ENCODE measurements at places on chromosomes 6 and 20.

GRCh38 chr6:57182017-57182432 is 9.9 kb downstream of the BAG2 start:
- no peak for DNase-seq

DNA sequence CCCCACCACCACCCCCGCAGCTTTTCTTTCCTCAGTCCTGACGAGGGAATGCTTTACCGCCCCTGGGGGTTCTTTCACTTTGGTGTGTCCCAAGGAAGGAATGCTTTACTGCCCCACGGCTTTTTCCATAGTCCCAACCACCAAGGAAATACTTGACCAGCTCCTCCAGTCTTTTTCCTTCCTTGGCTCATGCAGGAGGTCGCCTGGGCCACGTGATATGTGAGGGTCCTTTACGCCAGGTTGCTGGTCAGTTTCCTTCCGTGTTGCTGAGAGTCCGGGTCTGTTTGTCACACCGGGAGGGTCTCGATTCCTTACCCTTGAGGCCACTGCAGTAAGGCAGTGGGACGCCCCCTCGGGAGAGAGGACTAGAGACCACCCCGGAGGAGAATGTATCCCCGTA is 58.9 kb upstream of the CDH4 start:
- no peak for DNase-seq

- DNase-seq: no peak
Observed at GRCh38 chr20:47126709-47127108, 229.8 kb downstream of the ZMYND8 start.

- DNase-seq: no peak
Observed at GRCh38 chr6:13488896-13489237, 1.5 kb upstream of the GFOD1 start.

GRCh38 chr6:53718597-53719460 is 53.3 kb upstream of the KLHL31 start:
- no peak for DNase-seq

- no peak for DNase-seq
Observed at GRCh38 chr20:17559338-17559737, 10.5 kb upstream of the DSTN start.

DNA sequence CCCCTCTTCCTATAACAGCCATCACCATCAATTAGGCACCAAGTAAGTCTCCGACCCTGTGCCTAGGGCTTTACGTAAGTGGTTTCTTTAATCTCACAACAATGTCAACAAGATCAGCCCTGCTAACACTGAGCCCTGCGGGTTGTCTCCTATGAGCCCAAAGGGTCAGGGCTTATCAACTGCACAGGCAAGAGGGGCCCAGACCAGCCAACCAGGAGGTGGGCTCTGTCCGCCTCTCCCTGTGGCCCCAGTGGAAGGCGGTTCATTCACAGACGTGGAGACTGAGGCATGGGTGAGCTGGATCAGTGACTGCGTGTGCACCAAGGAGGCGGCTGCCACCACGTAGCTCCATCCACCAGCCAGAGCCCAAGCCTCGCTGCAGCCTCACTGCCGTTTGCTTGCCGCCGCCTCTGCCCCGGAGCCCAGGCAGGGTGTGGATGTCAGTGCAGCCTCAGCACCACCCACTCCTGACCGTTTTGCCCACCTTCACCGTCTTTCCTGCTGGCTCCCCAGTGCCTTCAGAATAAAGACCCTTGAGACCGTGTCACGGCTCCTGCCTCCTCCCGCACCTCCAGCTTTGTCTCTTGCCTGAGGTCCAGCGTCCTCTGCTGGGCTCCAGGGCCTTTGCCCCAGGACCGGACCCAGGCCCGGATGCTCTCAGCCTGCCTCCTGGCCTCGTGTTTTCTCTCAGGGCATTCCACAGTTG is 78.7 kb downstream of the DLL1 start:
- DNase-seq: no peak

- DNase-seq: no peak
Observed at GRCh38 chr6:5399391-5399790, 138.1 kb downstream of the FARS2 start.

- no peak for DNase-seq
Observed at GRCh38 chr6:153214436-153214835, 83.4 kb upstream of the RGS17 start.

DNA sequence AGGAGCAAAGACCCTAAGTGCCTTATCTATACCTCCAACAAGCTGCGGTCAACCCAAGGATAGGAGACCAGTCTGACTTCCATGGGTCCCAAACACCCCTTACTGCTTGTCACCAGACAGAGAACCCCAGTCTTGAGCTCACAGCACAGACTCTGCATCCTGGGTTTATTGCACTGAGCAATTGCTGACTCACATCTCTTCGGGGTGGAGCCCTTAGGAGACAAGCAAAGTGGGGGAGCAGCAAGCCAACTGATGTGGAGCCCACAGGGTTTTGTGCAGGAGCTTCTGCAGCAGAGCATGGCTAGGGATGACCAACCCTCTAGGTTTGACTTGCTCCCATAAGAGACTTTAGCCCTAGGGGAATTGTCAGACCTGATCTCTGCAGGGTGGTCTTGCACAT is 38.6 kb upstream of the EYS start:
- no peak for DNase-seq

DNA sequence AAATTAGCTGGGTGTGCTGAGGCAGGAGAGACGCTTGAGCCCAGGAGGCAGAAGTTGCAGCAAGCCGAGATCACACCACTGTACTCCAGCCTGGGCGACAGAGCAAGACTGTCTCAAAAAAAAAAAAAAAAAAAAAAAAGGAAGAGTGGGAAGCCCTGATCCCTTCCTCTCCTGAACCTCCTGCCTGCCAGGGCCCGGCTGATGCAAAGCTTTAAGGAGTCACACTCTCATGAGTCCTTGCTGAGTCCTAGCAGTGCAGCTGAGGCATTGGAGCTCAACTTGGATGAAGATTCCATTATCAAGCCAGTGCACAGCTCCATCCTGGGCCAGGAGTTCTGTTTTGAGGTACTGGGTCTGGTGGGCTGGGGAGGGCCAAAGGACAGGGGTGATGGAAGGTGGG is 15.1 kb downstream of the SYNGAP1 start:
- DNase-seq: no peak

DNA sequence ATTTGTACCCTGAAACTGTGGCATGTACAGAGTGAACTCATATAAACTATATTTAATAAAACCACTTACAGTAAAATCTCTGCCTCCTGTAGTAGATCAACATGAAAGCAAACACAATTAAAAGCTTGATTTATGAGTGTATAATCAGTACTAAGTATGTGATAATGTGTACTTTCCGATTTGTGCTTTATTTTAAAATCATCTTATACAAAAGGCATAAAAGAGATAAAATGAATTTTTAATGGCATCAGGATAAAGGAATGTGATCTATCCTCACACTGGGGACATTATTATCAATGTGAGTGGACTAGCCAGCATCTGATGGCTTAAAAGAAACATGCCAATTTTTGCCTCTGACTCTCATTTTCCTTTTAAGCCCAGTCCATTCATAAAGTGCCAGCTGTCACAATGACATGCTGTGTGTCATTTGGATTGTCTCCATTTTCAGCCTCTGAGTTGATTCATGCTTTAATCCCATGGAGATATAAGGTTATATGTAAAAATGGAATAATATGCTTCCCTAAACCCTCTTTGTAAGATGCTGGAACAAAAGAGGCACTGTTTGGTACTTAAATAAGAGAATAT is 831.6 kb upstream of the EYS start:
- no peak for DNase-seq

DNA sequence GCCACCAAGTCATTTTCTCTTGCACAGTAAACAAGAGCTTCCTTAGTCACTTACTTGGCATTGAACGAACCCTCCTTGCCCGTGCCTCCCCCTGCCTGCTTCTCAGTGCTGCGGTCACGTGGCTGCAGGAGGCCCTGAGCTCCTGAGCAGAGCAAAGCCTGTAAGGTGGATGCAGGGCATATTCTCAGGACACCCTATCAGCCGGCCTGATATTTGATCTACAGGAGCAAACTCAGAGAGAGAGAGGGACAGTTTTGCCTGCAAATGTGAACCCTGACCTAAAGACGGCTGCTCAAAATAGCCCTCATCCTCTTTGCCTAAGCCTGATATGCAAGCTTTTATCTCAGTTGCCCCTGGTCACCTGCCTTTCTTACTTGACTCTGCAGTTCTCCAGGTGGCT is 93.0 kb upstream of the POPDC3 start:
- no peak for DNase-seq

- no peak for DNase-seq
Observed at GRCh38 chr6:157014871-157015270, 237.7 kb downstream of the ARID1B start.

- no peak for DNase-seq
Observed at GRCh38 chr6:30882759-30883684, 1.3 kb upstream of the DDR1 start.

DNA sequence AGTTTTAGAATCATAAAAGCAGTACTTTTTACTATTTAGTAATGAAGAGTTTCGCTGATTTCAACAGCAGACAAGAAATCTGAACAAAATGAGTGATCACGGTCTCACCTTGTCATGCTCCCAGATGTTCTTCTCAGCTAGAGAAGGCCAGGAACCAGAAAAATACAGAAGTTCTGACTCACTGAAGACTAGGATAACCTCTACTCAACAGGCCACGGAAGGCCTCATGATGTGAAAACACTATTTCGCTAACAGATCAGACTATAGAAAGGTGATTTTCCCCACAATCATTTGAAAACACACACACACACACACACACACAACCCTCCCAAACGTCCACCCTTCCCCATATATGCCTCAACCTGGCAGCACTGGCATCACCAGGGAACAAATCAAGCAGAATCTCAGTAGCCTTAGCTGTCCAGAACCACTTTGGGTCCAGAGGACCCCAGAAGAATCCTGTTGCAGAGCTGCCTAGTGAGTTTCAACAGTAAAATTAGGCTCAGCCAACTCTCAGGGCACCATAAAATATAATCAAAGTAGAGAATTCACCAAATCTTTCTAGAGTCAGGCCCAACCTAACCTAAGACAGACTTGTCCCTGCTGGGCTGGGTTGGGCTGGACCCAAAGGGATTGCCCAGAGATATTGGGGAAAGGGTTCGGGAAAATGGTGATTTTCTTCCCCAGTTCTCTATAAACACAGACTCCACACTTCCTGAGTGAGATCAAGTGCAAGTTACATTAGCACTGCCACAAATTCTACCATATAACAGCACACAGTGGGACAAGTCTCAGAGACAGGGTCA is 7.9 kb downstream of the EXOC2 start:
- peak; percentile 39 for DNase-seq

- DNase-seq: no peak
Observed at GRCh38 chr20:9969626-9970025, 65.2 kb upstream of the ANKEF1 start.

GRCh38 chr6:53335224-53335994 is 13.3 kb downstream of the ELOVL5 start:
- peak; percentile 59 for DNase-seq

- no peak for DNase-seq
Observed at GRCh38 chr6:113144117-113144516, 713.0 kb upstream of the MARCKS start.

DNA sequence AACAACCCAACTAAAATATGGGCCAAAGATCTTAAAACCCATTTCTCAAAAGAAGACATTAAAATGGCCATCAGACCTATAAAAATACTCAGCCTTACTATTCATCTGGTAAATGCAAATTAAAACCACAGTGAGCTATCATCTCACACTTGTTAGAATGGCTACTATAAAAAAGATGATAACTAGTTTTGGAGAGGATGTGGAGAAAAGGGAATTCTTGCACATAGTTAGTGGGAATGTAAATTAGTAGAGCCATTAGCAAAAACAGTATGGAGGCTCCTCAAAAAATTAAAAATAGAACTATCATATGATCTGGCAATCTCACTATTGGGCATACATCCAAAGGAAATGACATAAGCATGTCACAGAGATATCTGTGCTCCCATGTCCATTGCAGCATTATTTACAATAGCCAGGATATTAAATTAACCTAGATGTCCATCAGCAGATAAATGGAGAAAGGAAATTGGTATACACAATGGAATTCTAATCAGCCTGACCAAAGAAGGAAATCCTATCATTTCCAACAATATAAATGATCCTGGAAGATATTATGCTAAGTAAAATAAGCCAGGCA is 2.9 kb downstream of the SIRPB1 start:
- DNase-seq: no peak

- no peak for DNase-seq
Observed at GRCh38 chr6:29424168-29424567, 9.4 kb downstream of the OR12D1 start.

- DNase-seq: no peak
Observed at GRCh38 chr6:73290435-73290834, 27.4 kb upstream of the KHDC1 start.

- no peak for DNase-seq
Observed at GRCh38 chr6:15871276-15871675, 208.4 kb upstream of the DTNBP1 start.

DNA sequence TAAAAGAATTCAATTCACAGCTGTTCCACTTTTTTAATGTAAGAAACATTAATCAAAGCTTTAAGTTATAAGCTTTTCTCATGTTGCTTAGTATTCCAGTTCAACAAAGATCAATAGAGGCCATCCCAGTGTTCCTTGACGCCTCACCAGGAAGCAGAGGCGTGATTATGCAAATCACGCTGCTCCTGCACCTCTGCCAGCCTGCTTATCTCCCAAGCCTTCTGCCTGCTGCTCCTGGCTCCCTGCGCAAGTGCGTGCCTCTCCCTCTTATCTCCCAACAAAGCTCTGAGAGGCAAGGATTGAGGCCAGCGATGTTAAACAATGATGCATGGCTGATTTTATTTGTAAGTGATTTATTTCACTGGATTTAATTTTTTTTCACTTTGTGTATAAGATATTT is 42.8 kb downstream of the INSM1 start:
- DNase-seq: no peak

DNA sequence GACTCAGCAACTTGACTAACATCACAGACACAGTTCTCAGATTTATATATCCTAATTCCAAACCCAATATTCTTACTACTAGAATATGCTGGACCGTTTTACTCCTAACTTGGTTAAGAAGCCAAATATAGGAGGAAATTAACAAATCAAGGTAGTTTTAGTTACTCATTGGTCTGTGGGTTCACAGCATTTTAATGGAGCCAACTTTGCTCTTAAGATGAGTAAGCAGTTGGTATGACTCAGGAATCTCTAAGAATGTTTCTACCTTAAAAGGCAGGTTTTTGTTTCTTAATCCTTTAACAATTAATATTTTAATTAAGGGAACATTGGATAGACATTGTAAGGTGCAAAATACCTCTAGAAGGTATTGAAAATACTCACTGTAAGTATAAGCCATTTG is 31.6 kb downstream of the OPRM1 start:
- no peak for DNase-seq

Measured in activated naive CD4-positive, alpha-beta T cell treated with anti-CD3 and anti-CD28 coated beads, Interleukin-2, amount 50 U/mL, for 16 hours (primary cell).